ENCODE measurements at places on chromosomes 4 and X.

DNA sequence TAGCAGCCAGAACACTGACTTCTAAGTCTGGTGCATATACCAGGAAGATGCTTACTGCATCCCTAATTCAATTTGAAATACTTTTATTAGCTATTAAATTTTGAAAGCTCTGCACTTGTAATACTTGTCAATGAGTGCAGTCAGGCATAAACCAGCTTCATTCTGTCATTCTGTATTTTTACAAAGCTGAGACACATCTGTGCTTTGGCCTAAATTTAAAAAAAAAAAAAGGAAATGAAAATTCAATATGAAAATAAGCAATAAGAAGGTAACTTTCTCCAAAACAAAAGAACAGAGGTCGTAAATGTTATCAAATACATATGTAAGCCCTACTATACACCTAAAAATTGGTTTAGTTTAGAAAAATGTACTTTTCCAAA is 7.0 kb downstream of the SMIM14 start:
- DNase-seq, result no peak

- no peak for DNase-seq
These were observed 34.8 kb downstream of the REPS2 start for GRCh38 chrX:16981209-16981608.

- DNase-seq, result no peak
These were observed 31.5 kb upstream of the KLHL2 start for GRCh38 chr4:165175879-165176278.

DNA sequence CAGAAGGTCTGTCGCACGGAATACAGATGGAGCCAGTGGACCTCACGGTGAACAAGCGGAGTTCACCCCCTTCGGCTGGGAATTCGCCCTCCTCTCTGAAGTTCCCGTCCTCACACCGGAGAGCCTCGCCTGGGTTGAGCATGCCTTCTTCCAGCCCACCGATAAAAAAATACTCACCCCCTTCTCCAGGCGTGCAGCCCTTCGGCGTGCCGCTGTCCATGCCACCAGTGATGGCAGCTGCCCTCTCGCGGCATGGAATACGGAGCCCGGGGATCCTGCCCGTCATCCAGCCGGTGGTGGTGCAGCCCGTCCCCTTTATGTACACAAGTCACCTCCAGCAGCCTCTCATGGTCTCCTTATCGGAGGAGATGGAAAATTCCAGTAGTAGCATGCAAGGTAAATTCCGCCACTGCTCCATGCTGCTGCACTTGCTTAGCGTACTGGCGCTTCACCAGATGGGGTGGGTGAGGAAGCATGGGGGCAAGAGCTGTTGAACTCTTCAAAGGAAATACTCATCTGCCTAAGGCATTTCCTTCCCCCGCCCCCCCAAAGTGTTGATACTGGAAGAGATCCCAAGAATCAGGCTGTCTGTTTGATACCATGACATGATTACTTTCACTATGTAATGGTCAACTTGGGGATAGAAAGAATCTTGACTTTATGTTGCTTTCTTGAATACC is 24.8 kb downstream of the KLF3 start:
- DNase-seq, result no peak

DNA sequence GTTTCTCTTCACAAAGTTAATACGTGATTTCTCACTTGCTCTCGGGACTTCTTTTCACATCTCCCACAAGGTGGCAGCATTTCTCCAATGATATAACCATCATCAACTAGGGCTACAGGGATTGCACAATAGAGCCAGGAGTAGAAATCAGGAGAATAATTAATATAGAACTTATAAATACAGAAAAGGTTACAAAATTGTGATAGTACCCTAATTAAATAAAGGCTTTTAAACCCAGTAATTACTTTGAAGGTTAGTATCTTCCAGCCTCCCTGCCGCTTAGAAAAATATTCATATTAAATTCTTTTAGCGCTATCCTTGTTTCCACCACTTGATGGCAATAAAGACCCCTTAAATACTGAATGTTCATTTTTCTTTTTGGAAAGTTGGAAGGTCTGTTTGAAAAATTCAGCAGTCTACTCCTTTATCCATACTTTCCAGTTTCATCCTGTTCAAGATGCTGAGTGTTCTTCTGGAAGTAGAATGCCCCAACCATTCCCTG is 65.8 kb downstream of the RASGEF1B start:
- no peak for DNase-seq

DNA sequence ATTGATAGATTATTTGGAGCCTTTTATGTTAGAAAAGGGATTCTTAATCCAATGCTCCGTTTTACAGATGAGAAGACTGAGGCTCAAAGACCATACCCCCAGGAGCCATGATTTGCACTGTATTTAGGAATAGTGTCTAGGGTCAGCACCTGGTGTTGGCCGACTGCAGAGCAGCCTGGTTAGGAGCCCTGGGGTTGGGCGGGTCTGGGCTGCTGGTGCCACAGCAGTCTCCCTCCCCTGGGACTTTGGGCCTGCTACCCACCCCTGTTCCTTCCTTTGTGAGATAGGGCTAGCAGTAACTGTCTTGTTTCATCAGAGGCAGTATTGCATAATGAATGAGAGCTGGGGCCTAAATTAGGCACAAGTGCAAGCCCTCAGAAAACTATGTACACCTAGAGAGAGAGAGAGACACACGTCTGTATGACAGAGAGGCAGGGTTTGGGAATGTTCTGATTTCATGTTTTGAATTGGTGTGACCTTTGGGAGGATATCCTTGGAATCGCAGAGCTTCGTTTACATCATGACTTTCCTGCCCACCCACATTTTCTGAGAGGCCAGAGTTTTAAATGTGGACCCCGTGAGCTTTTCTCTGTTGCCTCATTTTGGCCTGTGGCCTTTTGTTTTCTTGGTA is 111.7 kb downstream of the PTTG2 start:
- DNase-seq, result no peak

DNA sequence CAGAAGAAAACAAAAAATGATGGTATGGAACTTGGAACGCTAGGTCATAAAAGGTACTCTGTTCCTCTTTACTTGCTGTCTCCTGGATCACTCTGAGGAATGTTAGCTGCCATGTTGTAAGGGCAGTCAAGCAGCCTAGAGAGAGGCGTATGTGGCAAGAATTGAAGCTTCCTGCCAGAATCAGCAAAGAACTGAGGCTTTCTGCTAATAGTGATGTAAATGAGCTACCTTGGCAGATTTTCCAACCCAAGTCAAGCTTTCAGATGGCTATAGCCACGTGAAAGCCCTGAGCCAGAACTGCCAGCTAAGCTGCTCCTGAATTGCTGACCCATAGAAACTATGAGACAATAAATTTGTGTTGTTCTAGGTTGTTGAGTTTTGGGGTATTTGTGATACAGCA is 38.7 kb downstream of the AASDH start:
- DNase-seq, result no peak

GRCh38 chrX:101407167-101407747 is 468 bp downstream of the GLA start:
- no peak for DNase-seq

- no peak for DNase-seq
These were observed 176.6 kb downstream of the AFAP1 start for GRCh38 chr4:7763106-7763505.

GRCh38 chr4:4862071-4862551 is 2.6 kb downstream of the MSX1 start:
- DNase-seq, result no peak

- no peak for DNase-seq
These were observed 161.7 kb downstream of the BTC start for GRCh38 chr4:74632634-74633033.

DNA sequence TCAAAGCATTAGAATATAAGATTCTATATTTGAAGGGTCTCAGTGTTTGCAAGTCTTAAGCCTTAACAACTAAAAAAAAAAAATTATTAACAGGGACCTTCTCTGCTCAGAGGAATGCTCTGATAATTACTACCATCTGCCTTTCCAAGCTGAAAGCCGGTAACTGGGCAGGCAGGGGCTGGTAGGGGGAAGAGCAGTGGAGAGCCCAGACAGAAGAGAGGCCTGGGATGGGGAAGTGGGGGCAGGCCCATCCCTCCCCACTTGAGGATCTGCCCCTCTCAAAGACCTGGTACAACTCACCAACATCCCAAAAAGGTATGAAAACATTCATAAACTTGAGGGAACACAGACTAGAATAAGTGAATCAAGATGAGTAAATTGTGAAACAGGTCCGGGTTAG is 113.9 kb downstream of the QDPR start:
- DNase-seq, result no peak

DNA sequence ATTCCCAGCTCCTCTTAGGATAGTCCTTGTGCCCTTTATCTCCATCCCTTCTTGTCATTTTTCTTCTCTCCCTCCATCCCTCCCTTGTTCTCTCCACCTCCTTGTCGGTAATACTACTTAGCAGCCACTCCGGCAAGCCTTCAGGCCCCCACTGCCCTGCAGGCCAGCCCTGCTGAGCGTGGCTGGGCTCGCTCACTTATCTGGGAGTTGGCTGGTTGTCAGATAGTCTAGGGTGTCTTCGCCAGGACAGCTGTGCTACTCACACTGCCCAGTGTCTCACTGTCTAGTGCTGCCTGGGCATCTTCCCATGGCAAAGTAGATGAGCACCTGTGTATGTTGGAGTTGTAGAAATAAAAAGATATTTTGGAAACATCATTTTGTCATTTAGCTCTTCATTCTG is 75.0 kb downstream of the STK32B start:
- no peak for DNase-seq

GRCh38 chr4:37609626-37610025 is 76.5 kb downstream of the RELL1 start:
- no peak for DNase-seq

DNA sequence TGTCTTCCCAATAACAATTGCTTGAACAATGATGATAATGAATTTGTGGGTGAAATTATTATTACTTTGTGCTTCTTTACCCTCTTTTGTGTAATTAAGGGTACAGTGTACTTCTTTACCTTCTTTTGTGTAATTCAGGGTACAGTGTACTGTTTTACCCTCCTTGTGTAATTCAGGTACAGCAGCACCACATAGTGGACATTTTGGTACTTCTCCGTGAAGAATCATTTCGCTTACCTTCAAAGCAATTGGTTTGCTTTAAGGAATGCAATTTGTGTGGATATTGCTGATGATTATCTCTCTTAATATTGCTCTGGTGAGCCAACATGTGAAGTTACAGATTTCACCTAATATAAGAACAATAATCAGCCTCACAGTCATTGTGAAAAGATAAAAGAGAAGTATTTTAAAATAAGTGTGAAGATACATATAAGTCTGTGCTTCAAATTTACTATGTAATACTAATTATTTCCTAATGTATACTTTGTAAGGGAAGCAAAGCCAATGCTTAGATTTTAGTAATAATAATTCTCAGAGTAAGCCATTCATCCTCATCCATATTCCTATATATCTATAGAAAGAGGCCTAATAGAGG is 27.2 kb upstream of the SEC24B start:
- DNase-seq, result no peak

- DNase-seq, result no peak
These were observed 289.2 kb downstream of the IL1RAPL1 start for GRCh38 chrX:28876408-28876807.

DNA sequence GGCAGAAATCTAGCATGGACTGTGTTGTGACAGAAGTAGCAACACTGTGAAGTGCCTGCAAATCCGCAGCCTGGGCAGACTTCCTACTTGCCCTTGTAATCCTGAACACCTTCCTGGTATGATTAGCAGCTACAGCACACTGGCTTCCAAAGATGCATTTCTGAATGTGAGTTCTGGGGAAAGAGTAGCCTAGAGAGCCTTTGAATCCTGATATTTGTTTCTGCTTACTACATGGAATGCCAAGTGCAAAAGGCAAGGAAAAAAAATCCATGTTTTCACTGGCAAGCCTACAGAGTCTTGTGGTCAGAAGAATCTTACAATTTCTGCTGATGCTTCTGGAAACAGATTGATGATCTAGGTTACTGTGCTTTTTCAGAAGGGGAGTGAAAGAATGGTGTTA is 223.7 kb downstream of the COL25A1 start:
- DNase-seq, result no peak
